ENCODE measurements at places on chromosomes 13 and 19.
A peak's percentile ranks its signal among the peaks of the same experiment; 100 is the strongest.

DNA sequence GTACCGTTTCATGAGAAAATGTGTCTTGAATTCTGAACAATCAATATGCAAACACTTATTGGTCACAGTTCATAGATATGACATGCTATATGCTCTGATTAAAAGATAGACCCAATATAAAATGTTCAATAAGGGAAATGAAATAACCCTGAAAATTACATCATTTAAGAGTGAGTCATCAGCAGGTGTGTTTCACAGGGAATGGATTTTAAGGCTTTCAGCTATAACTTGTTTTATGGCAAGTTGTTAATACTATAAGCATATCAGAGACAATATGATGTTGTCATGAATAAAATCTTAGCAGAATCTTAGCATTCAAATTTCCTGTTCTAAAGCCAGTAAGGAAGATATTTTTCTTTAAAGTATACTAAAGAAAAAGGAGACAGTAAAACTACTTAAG is 483.4 kb upstream of the PCDH9 start:
- no peak for DNase-seq

- DNase-seq: no peak
Observed at GRCh38 chr13:93959796-93960533, 519.5 kb downstream of the DCT start.

DNA sequence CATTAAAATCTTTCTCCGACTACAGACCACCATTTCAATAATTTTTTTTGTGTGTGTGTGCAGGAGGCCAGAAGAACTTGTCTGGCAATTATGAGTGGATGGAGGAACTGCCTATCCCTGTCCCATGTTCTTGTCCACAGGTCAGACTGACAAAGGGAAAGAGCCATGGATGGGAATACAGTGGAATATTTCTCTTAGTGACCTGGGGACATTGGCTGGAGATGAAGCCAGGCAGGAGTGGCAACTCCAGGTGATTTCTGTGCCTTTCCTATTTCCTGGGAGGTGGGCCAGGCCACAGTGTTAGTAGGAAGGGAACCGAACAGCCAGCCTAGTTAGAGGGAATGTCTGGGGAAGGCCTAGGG is 3.7 kb downstream of the PSG9 start:
- no peak for DNase-seq

DNA sequence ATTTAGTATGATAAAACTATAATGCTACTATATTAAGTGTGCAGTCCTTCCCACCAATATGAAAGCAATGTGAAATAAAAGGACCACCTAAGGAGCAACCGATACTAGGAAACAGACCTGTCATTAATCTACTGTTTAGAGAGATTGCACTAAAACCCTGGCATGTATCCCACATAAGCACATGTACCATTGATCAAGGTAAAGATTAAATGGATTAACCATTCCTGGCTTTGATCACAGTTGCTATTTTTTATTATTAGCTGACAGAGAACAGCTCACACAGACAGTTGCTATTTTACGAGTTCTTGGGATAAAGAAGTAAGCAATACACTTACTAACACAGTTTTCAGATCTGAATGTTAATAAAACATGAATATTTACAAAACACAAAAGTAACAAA is 57.7 kb upstream of the ZDHHC20 start:
- DNase-seq: no peak

DNA sequence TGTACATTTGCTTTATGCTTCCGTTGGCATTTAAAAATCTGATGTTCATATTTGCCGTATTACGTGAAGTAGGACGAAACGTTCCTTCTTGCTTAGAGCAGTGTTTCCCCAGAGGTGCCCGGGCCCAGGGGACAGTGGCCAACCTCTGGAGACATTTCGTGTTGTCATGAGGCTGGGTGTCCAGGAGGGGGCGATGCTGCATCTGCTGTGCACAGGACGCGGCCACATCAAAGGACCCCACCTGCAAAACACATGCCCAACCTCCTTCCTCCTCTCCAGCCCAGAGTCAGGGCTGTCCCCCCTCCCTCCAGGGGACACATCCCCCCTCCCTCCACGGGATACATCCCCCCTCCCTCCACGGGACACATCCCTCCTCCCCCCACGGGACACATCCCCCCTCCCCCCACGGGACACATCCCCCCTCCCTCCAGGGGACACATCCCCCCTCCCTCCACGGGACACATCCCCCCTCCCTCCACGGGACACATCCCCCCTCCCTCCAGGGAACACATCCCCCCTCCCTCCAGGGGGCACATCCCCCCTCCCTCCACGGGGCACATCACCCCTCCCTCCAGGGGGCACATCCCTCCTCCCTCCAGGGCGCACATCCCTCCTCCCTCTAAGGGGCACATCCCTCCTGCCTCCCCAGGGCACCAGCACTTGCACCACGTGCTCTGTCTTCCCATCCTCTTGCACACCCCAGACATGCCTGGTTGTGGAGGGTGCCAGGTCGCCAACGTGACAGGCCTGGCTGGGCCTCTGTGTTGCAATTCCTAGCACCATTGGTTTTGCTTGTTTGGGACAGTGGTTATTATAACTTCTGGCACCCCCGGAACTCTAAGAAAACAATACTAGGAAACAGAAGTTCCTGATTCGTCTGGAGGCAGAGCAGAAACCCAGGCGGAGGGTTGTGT is 46.7 kb downstream of the GAS6 start:
- peak; percentile 74 for DNase-seq

DNA sequence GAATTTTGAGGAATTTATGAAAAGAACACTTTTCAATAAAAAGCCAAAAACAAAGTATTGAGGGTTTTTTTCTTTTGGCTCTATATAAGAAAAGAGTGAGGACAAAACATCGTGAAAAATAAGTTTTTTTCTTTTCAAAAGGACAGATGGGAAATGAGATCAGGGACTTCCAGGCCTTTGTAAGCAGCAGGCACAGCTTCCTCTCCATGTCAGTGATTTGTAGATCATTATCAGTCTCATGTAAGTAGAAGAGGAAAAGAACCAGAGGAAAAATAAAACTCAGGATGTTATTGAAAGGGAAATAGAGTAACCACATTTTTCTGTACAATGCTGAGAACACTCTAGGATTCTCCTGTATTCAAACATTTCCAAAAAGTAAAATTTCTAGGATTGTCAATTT is 29.9 kb downstream of the DOCK9 start:
- DNase-seq: no peak

DNA sequence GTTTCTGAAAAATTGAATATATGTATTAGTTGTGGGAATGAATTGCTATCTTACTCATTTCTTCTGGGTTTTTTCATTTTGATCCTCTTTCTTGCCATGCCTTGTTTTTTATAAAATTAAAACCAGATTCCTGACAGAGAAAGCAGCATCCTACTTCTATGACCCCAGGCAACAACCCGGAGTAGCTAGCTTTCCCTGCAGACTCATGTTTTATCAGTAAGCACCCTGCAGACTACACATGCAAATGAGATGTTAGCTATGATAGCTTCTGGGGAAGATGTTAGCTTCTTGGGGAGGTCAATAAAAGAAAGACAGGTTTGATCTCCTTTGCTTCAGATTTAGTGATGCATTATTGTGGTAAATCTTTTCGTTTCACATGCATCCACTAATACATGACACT is 1598.6 kb downstream of the SLITRK5 start:
- no peak for DNase-seq

DNA sequence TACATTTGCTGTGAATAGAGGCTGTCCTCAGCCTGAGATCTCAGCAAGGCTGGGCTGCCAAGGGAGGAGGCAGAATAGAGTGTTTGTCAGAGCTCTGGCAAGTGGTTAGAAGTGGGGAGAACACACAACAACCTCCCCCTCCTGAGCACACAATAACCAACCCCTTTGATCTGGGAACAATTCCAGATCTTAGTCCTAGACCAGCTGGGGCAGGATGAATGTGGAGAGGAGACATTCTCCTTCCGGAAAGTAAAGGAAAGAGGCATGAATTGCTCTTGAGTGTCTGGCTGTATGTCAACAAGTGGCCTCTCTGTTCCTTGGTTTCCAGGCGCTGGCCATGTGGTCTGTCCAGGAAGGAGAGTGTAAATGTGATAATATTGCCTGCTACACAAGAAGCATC is 114.9 kb upstream of the TMTC4 start:
- no peak for DNase-seq

DNA sequence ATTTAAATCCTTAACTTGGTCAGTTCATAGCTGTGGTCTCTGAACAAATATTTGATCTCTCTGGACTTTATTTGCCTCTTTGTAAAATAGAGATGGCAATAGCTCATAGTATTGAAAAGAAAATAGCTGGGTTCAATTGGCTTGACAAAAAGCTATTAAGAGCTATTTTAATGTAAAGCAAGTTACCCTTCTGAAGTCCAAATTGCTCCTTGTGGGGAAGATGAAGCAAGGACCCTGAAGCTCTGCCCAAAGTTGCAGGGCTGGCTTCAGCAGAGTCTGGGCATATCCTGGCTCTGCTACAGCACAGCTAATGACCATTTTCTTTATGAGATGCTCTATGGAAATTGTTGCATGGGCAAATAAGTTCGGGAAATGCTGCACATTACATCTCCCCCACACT is 484.5 kb downstream of the TDRD3 start:
- no peak for DNase-seq

DNA sequence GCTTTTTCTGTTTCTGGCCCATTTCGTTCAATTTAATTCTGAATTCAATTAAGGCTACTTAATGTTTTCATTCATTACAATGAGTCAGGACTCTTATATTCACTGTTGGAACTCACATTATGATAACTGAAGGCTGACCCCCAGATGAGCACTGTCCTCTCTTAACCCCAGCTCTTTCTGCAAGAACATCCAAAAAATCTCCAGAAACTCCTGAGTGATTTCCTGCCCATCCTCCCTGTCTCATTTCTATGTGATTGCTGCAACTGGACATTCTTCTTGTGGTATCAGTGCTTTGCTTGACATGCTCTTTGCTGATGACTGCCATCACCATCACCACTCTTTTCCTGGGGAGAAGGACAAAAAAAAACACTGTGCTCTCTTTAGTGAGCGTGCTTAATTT is 240.3 kb downstream of the SPRY2 start:
- DNase-seq: no peak

DNA sequence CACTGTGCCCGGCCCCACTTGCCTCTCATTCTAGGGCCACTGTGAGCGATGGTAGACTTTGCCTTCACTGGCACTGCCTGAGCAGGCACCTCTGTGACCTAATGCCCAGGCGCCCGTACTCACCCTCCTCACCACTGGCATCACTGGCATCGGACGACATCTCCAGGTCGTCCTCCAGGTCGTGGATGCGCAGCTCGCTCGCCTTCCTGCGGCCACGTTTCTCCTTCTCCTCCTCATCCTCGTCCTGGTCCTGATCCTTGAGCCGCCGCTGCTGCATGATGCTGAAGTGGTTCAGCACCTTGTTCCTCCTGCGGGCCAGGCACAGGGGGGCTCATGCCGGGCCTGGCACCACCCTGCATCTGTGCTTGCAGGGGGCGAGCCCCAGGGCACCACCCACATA is 7.5 kb upstream of the PSPN start:
- no peak for DNase-seq

DNA sequence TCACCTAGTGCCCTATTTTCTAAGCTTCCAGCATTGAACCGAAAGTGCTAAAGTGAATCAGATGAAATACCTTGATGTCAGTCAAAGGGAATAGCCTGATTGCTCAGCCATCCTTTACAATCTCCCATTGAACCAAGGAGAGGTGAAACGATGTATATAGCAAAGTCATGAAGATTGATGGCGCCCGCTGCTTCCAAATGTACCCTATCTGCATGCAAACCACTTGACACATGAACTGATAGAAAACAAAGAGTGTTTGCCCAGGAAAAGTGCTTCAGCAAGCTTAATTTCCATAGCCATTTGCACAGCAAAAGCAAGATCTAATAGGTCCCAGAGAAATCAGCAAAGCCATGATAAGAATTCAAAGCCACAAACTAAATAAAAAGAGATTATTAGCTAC is 624.9 kb upstream of the PCDH9 start:
- DNase-seq: no peak

GRCh38 chr19:31066385-31066784 is 282.9 kb downstream of the TSHZ3 start:
- no peak for DNase-seq

GRCh38 chr19:32254509-32254890 is 90.9 kb upstream of the ZNF507 start:
- DNase-seq: no peak

Data from stimulated activated CD4-positive, alpha-beta T cell treated with anti-CD3 and anti-CD28 coated beads, Interleukin-1b, Interleukin-23, amount 100 ng/mL, for 4 hours (primary cell).